ENCODE measurements at places on chromosomes 5 and 9.

GRCh38 chr5:139524940-139525585 lies 36.1 kb upstream of the UBE2D2 start:
- no peak for DNase-seq

DNA sequence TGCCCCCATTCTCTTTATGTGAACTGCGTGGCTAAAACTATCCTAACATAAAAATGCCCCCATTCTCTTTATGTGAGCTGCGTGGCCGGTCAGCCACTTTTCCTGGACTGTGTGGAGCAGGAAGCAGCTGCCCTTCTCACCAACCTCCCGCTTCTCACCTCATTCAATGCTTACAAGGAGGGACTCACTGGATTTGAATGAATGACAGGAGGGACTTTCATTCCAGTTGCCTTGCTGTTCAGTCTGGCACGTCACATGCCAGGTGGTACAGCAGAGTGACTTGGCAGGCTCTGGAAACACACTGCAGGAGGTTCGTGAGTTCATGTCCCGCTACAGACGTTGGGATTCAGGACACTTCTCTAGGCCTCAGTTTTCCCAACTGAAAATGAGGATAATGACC lies 60.2 kb upstream of the NFIL3 start:
- DNase-seq: no peak

DNA sequence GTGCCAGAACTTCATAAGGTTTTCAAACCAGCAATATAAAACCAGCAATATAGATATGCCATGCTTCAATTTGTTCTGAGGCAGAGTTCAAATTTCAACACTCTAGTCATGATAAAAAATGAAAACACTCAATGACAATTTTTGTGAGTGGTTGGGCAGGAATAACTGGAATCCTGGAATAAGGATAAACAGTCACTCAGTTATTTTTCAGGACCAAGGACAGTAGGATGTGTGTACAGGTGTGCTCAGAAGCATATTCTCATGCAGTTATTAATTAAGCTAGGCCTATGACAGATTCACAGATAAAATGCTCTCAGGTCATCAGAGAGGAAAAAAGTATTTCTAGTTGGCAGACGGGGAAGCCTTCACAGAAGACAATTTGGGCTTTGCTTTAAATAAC lies 117.3 kb upstream of the PPP2R2B start:
- no peak for DNase-seq

- DNase-seq: no peak
Observed at GRCh38 chr5:22514231-22514630, 338.9 kb downstream of the CDH12 start.

DNA sequence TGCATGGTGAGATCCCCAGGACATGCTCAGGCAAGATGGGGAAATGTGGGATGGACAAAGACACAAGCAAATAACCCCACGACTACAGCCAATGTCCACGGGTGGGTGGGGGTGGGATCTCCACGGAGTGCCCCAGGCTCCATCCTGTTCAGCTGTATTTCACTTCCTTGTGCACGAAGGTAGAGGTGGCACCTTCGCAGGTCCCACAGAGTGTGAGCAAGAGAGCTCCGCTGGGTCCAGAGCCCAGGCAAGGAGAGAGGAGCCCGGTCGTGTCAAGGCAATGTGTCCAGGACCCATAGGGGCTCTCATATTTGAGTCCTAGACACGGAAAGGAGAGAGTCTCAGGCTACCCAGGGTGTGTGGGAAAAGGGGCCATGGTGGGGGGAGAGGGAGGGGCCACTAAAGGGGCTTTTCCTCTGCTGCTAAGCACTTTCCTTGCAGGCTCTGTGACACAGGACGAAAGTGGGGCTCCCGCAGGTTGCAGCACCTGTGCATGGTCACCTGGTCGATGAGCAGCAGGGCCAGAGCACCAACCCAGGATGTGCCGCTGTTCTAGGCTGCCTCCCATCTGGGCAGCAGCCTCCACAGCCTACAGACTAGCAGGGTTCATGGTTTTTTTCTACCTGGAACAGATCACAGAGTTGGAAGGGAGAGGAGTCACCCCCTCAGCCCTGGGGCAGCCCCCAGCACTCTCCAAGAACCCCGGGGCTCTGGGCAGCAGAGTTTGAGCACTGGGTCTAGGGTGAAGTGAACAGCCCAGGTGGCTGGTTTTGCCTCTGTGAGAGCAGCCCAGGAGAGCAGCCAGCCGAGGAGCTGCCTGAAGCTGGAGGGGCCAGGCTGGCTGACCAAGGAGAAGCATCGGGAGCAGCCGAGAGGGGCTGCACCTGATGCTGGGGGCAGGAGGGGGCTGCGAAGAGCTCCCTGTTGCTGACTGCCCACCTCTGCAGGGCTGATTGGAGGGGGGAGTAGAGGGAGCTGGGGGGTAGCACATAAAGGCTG lies 100.7 kb upstream of the MVB12B start:
- no peak for DNase-seq

DNA sequence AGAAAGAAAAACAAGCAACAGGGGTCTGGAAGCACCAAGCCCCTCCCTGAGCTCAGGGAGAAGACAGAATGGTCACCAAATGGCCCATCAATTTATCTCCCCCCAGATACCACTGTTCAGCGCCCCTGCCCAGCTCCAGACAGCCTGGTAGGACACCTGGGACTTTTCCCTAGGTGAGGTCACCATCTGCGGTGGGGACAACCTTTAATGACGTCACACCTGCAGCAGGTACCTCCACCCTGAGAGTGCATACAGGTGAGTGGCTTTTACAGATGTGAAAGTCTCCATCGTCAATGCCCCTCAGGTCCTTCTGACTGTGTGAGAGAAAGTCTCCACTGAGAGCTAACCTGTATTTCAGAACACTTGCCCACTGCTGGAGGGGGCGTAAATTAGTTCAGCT lies 34.3 kb upstream of the LAMC3 start:
- no peak for DNase-seq

GRCh38 chr5:57662991-57663390 lies 180.4 kb upstream of the ACTBL2 start:
- no peak for DNase-seq

- DNase-seq: no peak
Observed at GRCh38 chr5:40841068-40841805, at the start of gene CARD6. Gene CARD6, plus strand, starts transcription at chr5:40841367. Its CDS starts 16 bp downstream, at chr5:40841383.

- DNase-seq: no peak
Observed at GRCh38 chr9:18730241-18730640, 256.3 kb downstream of the ADAMTSL1 start.

- DNase-seq: no peak
Observed at GRCh38 chr5:159471904-159472303, 141.6 kb upstream of the IL12B start.

DNA sequence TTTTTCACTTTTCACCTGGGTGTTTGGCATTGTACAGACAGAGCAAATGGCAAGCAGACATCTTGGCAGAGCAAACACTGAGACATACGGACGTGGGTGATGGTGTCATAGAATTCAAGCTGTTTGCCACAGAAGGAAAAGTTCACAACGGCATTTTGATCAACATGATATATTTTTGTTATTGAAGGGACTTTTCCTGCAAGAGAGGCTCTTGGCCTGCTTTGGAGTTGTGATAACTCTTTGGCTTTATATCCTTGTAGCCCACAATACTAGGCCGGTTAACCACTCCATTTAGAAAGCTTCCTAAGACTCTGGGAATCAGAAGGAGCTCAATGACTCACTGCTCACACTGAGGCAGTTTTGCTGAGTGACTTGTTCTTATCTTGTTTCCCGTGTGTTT lies 1038.3 kb downstream of the TLE1 start:
- DNase-seq: no peak

GRCh38 chr5:142686210-142686734 lies 382 bp upstream of the FGF1 start:
- DNase-seq: no peak

- DNase-seq: no peak
Observed at GRCh38 chr5:175207321-175208040, 236.5 kb downstream of the DRD1 start.

GRCh38 chr5:102153003-102153759 lies 142.9 kb downstream of the SLCO4C1 start:
- no peak for DNase-seq

DNA sequence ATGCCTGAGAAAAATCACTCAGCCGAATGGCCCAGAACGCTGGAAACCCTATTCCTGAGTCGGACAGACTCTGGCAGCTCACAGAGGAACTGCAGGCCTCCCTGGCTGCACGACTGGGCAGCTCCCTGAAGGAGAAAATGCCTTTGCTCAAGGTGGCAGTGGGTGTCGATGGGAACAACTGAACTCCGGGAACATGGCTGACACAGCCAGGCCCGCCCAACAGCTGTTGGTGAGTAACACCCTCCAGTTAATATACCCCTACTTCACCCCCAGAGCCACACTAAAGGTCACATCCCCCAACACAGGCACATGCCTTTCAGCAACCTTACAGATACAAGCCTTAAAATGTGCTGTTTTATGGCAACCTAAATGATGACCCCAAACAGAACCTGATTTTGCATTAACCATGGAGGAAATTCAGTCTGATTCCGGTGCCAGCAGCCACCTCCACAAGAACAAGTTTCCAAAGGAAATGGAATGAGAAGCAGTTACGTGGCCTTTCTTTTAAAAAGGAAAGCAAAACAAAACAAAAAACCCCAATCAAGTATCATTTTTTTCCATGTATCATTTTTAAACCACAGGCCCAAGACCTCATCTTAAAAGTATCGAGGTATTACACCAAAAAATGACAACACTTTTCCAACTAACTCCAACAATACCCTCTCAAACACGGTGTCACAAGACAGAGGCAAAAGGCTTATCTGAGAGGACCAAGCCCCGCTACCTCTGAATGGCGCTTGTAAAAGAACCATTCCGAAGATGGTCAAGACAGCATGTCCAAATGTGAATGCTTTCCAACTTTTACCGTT lies 3.1 kb downstream of the KLF9 start:
- DNase-seq: peak; percentile 36

GRCh38 chr9:124482431-124483031 lies 24.7 kb downstream of the NR5A1 start:
- no peak for DNase-seq

DNA sequence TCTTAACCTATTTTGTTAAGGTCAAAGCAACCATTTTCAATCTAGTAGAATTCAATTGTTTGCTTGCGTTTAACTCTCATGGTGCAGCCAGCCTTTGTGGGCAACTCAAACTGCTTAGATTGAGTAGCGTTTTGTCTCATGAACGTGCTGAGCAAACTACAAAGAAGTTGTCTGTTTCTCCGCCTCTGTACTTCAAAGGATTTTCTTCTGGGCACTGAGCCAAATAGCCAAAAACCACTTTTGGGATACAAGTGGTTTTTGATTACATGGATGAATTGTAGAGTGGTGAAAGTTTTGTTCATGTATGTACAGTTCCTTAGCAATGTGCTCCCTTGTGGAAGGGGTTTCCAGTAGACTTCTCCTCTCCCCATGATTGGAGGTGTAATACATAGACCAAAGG lies 122.9 kb downstream of the CFAP90 start:
- no peak for DNase-seq

GRCh38 chr5:32505756-32506155 lies 61.2 kb upstream of the ZFR start:
- no peak for DNase-seq

Data from stimulated activated CD4-positive, alpha-beta T cell treated with anti-CD3 and anti-CD28 coated beads, Interleukin-12 subunit alpha, Interleukin-12 subunit beta, amount 100 ng/mL, for 4 hours (primary cell).